ENCODE measurements at places on chromosomes 1 and 21.

DNA sequence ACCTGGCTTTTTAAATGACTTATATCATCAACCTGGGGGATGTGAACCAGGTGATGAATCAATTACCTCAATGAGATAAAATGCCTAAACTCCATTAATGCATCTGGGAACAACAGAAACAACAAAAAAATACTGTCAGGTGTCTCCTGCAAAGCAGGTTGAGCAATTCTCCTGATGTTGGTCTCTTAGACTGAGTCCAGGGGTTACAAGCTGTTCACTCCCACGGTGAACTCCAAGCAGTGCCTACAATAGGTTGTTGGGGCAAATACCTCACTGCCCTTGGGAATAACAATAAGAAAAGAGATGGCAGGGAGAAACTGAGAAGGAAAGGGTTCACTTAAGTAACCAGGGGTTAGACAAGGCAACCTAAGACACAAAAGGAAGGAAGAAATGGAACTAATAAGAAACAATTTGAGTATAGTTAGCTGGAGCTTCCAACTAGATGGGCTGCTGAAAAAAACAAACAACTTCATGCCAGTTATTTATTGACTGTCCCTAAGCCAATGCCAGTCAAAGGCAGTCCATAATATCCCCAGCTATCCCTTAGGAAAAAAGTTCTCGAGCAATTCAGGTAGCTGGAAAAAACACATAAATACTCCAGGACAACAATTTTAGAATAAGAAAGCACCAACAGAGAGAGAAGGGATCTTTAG is 97.6 kb upstream of the MAGI3 start:
- no peak for DNase-seq

DNA sequence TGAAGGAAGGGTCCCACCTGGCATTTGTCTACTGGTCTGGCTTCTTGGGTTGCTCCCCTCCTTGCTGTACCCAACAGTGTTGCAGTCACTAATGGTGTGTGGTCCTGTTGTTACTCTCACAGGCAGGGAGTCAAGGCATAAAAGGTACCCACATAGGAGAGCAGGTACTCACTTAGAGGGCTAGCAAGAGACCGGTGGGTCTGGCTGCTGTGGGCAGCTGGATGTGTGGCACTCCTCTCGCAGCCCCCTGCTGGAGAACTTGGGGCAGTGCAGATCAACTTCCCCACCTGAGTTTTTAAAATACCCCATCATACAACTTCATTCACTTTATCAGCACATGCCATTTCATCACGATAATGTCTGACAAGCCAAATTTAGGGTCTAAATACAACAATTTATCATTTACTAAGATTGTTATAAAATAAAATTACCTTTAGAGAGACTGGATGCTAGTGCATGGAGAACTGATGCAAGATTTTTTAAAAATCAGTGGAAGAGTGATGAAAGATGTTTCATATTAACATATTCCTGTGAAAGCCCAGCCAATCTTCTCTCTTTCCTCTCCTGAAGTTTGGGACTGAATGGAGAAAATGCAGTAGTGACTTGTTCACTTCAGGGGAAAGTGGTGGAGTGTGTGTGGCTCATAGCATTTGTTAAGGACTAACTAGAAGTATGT is 42.8 kb downstream of the ACP6 start:
- DNase-seq = peak; percentile 52

GRCh38 chr1:36966242-36966641 is 68.1 kb downstream of the GRIK3 start:
- DNase-seq = peak; percentile 41

- no peak for DNase-seq
Observed at GRCh38 chr1:76835203-76835602, 32.1 kb upstream of the ST6GALNAC5 start.

GRCh38 chr1:25904943-25905679 is 1.1 kb downstream of the STMN1 start:
- peak; percentile 95 for DNase-seq

- DNase-seq = no peak
Observed at GRCh38 chr1:181992072-181992471, 69.4 kb downstream of the ZNF648 start.

DNA sequence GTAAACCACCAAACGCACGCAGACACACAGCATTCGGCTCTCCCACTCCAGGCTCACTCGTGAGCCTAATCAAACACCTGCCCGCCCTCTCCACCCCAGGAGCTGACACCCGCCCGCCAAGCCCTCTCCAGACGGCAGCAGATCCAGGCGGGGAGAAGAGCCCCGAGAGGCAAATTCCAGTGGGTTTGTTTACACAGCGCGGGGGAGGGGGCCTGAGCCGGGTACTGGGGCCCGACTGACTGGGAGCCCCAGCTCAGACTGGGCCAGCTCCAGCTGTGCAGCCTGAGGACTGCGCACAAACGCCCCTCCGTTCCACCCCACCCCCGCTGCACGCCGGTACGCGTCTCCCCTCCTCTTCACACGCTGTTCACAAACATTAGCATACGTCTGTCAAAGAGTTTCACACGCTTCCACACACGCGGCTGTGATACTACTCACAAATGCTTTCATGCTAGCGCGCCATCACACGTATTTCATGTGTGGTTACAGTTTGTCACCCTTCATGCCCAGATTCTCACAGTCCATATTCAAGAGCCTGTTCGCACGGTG is 1.0 kb upstream of the EFNA1 start:
- DNase-seq = no peak
